ENCODE measurements at places on chromosomes 5 and 9.

DNA sequence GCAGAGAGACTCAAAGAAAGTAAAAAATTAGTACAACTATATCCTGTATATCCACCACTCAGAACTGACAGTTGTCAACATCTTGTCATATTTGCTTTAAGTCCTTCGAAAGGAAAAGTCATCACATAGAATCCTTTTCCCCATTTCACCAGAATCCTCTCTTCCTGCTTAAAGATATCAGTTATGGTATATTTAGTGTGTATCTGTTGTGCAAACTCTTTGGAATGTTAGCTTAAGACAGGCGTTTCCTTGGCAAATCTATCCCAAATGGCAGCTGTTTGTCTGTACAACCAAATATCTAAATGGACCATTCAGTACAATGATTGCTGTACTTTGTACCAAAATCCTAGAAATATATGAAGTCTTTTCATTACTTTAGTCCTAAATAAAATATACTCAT is 98.5 kb downstream of the ITGA1 start:
- DNase-seq = no peak

DNA sequence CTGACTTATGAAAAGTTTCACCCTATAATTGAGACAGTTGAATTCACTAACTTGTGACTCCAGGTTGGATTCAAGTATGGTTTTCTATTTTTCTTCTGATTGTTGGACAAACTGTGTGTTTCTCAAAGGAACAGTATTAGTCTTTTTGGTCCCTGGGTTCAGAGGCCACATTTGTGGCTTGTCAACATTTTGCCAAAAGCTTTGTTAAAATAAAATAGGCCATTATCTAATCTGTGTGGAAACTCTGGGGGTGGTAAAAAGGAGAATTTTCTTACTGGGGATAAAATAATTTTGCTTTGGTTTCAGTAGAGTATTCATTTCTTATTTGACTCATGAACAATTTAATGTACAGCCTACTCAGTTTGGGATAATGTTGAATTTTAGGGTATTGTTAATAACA is 166.3 kb downstream of the TMEM167A start:
- no peak for DNase-seq

DNA sequence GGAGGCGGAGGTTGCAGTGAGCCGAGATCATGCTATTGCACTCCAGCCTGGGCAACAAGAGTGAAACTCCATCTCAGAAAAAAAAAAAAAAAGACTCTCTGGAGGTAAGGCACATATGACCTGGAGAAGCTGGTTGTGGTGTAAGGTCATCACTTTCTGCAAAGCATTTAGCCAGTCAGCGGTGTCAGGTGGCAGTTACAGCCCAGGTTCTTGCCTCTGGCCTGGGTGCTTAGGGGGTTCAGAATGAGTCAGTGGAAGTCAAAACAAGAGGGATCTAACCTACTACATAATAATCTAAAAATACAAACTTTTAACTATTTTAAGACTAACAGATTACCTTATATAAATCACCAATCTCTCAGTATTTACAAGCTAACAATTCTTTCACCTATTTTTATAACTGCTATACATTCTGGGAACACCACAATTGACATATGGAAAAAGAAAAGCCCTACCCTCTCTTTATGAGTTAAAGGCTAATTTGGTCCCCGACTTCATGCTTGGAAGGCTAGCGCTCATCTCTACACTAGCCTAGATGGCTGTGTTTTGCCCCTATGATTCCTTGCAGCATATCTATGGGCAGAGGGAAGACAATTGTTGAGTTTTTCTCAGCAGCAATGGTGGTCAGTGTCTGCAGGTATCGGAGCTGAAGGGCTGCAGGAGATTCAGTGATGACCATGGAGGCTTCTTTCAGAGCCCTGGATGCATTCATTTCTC is 29.2 kb downstream of the STOM start:
- DNase-seq = no peak

DNA sequence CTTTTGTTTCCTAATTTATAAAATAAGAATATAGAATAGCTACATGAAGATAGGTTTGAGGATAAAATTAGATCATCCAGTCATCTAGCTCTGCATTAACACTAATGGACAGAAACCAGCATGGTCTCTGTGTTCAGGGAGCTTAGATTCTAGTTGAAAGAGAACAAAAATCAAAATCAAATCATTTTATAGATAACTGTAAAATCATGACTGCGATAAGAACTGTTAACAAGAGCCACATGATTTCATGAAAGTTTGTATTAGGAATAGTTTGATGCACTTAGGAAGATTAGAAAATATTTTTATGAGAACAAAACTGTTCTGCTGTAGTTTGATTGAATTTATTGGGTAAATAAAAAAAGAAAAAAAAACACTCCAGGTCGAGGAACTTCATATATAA is 1074.7 kb downstream of the MAT2B start:
- DNase-seq = no peak

GRCh38 chr9:135040892-135041291 is 46.6 kb upstream of the OLFM1 start:
- no peak for DNase-seq

DNA sequence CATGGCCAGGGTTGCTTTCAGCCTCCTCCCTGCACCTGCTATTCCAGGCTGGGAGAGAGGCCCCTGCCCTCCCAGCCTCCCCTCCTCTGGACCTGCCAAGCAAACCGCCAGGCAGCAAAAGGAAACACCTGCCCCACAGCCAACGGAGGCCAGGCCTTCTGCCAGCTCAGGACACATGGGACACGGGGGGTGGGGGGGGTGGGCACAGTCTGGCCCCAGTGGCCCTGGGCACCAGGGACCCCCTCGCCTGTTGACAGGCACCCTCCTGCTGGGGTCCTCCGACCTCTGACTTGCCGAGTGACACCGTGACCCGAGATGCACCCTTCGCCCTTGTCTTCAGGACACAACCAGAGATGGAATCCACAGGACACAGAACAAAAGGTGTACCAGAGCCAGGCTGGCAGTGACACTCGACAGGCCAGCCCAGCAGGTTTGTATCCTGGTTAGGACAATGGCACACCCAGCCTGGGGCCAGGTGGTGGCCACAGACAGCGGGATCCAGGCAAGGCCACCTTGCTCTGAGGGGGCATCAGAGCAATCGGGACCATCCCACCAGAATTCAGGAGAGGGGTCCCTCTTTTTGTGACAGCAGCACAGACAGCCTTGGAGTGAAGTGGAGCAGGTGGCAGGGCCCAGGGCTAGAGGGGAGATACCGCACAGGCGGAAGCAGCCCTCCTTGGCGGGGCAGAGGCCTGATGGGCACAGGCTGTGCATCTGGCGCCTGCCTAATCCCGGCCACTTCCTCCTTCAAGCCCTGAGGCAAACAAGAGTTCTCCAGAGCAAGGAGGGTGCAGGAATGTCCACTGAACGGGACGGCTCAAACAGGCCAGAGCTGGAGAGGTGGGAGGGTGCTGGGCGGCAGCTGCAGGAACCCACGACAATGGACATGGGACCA is 1.3 kb upstream of the TMEM210 start:
- DNase-seq = no peak

GRCh38 chr5:160020266-160020770 is 11.4 kb downstream of the TTC1 start:
- no peak for DNase-seq

- DNase-seq = peak; percentile 79
Observed at GRCh38 chr5:176596689-176597416, 13.1 kb downstream of the GPRIN1 start.

- DNase-seq = no peak
Observed at GRCh38 chr9:110282018-110282738, 25.9 kb upstream of the TXN start.

GRCh38 chr5:122121479-122122465 is 7.6 kb upstream of the ZNF474 start:
- no peak for DNase-seq

GRCh38 chr5:127429928-127430327 is 87.5 kb upstream of the PRRC1 start:
- DNase-seq = no peak

DNA sequence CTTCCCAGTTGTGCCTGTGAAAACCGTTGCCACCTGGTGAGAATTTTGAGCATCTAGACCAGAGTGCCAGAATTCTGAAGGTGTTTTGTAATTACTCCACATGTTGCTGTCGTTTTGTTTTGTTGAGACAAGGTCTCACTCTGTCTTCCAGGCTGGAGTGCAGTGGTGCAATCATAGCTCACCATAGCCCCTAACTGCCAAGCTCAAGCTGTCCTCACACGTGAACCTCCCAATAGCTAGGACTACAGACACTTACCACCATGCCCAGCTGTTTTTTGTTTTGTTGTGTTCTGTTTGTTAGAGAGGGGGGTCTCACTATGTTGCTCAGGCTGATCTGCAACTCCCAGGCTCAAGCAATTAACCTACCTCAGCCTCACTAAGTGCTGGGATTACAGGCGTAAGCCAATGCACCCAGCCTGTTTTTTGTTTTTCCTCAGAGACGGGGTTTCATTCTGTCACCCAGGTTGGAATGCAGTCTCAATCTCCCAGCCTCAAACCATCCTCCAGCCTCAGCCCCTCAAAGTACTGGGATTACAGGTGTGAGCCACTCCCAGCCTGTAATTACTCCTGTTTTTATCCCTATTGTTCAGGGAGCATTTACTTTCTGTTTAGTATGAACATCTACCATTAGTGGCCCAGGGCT is 121.1 kb upstream of the DMRT1 start:
- DNase-seq = peak; percentile 34

DNA sequence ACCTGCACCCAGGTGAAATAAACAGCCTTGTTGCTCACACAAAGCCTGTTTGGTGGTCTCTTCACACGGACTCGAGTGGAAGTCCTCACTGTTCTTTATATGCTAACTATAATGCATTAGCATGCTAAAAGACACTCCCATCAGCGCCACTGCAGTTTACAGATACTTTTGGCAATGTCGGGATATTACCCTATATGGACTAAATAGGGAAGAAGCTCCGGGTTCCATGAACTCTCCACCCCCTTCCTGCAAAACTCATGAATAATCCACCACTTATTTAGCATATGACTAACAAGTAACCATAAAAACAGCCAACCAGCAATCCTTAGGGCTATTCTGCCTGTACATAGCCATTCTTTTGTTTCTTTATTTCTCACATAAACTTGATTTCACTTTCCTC is 426.2 kb upstream of the PTPRD start:
- no peak for DNase-seq

DNA sequence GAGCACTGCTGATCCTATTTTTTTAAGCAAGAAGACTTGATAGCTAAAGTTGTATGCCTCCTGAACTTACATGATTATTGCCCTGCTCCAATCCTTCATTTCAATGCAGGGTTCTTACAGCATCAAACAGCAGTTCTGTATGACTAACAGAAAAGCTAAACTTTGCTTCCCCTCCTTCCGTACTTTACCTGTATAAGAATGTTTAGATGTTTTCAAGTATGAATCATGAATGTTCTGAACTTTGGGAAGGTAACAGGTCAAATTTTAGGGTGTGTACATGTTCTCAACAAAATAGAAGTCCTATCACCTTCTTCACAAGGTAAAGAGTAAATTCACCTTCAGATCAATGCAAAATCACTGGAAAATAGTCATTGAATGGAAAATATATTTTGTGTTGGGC is 972.6 kb upstream of the SEMA6A start:
- DNase-seq = no peak
